T-helper 17 cell (primary cell): ENCODE measurements at places on chromosomes 16 and 17.

DNA sequence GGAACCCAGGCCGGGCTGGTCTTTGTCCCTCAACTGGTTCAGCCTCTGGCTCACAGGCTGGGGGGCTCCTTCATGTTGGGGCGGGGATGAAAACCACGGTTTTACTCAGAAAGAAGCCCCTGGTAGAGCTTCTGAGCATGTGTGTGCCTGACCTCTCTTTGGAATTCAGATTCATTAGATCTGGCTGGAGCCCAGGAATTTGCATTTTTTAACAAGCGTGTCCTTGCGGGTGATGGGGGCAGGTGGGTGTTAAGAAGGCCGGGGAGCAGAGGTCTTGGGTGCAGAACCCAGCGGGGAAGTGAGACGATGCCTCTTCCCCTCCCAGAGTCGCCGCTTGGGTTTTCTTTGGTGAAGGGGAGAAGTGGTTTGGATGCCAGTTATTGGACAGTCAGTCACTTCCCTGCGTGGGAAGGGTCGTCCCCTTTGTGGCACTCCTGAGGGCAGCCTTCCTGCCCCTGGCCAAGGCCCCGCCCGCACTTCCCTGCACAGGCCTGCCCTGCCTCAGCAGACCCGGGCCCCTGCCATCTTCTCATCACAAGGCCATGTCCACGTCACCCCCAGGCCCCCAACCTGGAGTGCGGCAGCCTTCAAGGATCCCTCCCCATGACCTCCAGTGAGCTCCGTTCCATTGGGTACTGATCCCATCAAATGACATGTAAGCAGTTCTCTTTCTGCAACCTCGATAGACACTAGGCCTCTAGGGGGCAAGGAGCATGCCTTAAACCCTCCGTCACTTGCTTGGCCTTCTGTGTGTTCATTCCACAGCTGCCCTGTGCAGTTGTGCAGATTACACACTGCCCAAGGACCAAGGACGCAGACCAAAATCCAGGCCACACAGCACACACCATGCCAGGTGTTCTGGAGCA is 177.7 kb upstream of the CIBAR2 start:
- DNase-seq, result no peak

- DNase-seq, result no peak
Measured at GRCh38 chr16:24508614-24509013, 30.8 kb upstream of the RBBP6 start.

GRCh38 chr17:49997773-49998703 is 3.0 kb upstream of the DLX3 start:
- peak; percentile 62 for DNase-seq

- no peak for DNase-seq
Measured at GRCh38 chr17:54418467-54418866, 482.2 kb upstream of the TOM1L1 start.

DNA sequence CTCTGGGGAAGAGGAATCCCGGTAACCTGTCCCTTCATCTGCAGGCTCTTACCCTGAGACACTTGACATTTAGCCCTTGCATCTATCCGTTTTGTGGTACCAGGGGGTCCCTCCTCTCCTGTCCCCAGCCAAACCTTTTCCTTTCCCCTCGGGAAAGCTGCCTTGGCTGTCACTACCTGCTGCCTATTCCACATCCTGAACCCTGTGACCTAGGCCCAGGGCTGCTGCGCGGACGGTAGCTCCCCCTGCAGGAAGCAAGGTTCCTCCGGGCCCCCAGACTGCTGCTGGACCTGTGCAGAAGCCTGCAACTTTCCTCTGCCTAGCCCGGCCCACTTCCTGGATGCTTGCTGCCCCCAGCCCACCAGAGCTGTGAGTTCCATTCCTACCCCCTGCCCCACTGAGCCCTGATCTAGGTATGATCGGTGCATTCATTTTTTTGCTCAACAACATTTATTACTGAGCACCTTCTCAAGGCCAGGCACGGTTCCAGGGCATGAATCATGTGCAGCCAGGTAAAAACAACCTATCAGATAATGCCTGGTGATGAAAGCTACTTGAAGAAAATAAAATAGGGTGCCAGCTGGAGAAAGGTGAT is 10.5 kb upstream of the ALDOA start:
- DNase-seq, result peak; percentile 30

DNA sequence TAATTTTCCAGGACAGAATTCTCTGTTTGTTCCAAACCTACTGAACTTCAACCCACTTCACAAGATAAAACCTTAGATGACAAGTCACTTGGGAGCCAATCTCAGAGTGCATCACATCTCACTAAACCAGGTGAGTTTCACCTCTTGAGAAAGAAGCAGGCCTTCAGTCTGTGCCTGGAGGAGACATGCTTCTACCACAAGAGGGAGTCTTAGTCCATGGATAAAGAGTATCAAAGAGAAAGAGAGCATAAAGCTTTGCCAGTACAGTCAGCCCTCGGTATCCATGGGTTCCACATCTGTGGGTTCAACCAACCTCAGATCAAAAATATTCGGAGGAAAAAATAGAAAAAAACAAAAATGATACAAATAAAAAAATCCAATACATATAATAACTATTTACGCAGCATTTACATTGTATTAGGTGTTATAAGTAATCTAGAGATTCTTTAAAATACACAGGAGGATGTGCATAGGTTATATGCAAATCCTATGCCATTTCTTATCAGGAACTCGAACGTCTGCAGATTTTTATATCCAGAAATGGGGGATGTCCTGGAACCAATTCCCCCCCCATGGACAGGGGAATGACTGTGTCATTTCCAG is 37.7 kb downstream of the DUSP14 start:
- DNase-seq, result no peak

- DNase-seq, result no peak
Measured at GRCh38 chr17:66928949-66929348, 35.6 kb upstream of the CACNG4 start.

GRCh38 chr16:26772503-26772902 is 294.2 kb upstream of the C16orf82 start:
- no peak for DNase-seq

DNA sequence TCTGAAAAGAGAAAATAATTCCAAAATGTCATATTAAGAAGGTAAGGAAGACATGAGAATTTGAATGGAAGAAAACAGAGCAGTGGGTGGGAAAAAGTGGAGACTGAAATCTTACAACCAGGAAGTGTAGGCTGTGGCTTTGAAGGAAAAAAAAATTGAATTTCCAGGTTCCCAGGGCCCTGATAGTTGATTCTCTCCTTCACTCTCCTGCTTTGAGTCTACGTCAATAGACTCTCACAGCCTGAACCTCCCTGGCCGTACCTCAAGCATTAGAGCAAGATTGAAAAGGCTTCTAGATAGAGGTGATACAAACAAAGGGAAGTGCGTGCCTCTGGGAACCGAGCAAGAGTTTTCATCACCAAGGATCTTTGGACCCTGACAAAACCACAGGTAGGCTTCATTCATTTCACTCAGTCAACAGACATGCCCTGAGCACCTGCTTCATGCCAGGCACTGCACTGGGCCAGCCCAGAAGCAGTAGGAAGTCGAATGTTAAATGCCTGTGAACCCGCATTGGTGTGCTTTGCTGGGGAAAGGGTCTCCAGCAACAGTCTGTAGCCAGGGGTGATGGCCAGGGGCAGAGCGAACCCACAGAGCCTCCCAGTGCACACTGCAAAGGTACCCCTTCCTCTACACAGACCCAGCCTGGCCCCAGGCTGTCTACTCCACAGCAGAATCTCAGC is 163.9 kb downstream of the SLC39A11 start:
- no peak for DNase-seq

GRCh38 chr17:79825580-79825921 is 13.7 kb downstream of the CBX4 start:
- no peak for DNase-seq

DNA sequence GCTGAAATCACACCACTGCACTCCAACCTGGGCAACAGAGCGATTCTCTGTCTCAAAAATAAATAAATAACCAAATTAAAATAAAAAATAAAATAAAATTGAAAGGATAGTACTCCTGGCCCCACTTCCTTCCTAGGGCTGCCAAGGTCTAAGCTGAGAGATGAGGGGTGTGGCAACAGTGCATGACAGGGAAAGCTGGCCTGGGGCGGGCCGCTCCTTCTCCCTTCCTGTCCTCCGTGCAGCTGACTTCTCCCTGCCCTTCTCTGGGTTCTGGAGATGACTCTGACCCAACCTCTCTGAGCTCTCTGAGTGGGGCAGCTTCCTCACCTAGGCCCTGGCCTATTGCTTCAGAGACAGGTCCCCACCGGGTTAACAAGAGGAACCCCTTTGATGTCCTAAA is 8.7 kb upstream of the SLC25A39 start:
- no peak for DNase-seq

GRCh38 chr17:1766382-1767135 is 4.7 kb downstream of the SERPINF1 start:
- DNase-seq, result no peak

DNA sequence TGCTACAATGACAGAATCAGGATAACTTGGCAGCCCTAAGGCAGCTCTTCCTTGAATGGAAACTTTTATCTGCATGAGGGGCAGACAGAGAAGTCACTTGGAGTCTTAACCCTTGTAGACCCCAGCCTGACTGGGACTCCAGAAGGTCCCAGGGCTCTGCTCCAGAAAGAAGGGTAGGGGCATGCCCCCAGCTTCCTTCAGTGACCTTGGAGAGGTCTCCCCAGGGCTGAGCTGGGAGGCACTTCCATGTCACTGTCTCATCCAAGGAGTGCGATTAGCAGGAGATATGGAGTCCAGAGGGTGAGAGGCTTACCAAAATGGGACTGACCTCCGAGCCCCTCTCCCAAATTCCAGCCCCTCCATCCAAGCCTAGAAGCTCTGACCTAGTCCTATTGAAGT is 3.4 kb upstream of the NLRC5 start:
- no peak for DNase-seq

DNA sequence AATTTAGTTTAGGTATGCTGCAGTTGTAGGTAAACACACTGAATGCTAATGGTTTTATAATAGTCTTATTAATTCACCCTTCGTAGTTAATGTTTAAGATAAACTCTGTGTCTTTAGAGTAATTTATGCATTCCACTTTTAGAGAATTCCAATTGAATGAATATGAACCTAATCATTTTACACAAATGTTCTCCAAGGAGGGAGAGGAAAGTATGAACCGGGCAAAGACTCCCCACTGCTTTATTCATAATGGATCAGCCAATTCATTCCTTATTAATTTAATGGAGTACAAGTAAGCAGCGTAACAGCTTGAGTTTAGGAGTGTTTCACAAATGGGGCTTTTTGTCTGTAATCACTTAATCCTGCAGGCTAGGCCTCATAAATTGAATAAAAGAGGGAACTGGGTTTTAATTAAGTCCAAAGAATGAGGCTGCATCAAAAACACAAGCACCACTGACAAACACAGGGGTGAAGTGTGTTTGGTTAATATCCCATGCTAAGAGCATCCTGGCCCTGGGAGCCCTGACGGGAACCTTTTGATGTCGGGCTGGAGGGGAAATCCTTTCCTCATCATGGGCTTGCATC is 375.7 kb upstream of the DYNLRB2 start:
- DNase-seq, result no peak

- no peak for DNase-seq
Measured at GRCh38 chr16:80816356-80816755, 12.0 kb upstream of the CDYL2 start.

DNA sequence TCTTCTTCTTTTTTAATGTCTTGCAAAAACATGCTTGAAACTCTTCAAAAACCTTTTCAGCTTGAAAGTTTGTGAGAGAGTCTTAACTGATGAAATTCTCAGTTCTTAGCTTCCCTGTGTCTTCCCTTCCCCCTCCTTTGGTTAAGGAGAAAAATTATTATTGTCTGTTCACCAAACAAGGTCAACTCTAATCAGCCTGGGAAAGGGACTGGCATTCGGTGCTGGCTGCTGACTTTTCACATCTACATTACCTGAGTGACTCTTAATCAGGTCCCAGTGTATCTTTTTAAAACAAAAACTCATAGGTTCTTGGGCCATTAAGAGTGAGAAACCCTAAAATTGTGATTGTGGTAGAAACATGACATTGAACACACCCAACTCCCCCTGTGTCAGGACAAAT is 39.1 kb upstream of the AXIN2 start:
- no peak for DNase-seq

GRCh38 chr17:48173191-48173984 is 65.8 kb downstream of the SNX11 start:
- no peak for DNase-seq

DNA sequence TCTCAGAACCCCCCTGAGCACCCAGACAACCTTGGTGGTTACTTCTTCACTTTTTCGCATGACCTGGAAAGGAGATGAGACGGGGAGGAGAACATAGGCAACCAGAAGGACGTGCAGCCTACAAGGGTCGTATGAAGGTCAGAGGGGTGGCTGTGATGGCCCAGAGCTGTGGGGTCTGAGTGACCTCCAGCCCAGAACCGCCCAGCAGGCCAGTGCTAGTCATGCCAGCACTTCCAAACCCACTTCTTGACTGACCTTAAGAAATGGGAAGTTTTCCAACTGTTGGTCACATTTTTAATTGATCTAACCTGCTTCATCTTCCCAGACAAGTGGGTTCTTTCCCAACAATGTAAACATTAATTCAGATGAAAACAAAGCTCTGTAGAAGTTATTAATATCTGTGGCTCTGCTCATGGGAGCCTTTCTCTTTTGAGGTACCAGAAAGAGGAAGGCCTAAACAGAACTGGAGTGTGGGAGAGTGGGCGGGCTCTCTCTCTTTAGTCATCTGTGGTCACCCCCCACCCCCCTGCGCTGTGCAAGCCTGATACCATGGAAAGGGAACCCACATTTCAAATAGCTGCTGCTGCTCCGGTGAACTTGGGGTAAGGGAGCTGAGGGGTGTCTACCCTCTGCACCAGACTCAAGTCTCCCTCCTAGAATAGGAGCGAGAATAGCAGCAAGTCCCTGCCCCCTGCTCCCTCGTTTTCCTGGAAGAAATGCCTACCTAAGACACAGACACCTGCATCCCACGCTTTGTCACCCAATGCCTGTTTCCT is 101.6 kb downstream of the RAB11FIP4 start:
- DNase-seq, result peak; percentile 34
